ENCODE measurements at places on chromosomes 6 and 20.

GRCh38 chr6:135932651-135933050, 81.2 kb downstream of the PDE7B start:
- no peak for DNase-seq

DNA sequence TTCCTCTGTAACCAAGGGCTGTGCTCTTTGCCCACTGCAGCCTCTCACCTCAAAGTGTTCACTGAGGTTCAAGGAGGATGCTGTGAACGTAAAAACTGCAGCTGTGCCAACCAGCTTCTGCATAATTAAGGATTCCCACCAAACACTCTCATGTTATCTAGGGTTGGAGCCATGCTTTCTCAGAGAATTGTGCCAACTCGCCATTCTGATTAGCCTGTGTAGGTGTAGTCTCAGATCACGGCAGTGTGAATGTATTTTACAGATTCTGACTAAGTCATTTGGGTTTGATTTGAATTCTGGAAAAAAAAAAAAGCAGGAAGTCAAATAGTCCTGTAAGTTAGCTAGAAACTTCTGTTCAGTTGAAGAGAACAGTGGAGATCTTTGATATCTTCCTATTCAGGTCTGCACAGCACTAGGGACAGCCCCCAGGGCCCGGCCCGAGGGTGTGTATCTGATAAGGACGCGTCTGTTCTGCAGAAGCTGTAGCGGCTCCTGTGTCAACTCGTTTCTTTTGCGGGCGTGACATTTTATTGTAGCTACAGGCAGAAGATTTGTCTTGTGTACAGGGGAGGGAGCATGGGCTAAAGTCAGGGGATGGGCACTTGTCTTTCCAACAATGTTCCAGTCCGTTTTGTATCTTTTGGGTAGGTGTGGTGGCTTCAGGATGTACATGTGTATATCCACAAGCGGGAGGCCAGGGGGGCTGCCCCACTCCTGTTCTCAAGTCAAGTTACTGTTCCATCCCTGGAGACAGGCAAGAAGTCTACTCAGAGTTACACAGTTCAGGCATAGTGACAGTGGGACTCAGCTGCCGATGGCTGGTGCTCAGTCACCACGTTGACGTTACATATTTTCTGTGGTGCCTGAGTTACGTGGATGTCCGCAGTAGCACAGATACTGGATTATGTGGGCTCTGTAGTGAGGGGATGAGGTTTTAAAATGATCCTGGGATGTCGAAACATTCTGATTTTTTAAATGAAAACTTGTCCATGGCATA, 12.4 kb downstream of the IRF4 start:
- DNase-seq = no peak

- DNase-seq = peak; percentile 35
Measured at GRCh38 chr6:36963451-36964290, 9.1 kb downstream of the PI16 start.

DNA sequence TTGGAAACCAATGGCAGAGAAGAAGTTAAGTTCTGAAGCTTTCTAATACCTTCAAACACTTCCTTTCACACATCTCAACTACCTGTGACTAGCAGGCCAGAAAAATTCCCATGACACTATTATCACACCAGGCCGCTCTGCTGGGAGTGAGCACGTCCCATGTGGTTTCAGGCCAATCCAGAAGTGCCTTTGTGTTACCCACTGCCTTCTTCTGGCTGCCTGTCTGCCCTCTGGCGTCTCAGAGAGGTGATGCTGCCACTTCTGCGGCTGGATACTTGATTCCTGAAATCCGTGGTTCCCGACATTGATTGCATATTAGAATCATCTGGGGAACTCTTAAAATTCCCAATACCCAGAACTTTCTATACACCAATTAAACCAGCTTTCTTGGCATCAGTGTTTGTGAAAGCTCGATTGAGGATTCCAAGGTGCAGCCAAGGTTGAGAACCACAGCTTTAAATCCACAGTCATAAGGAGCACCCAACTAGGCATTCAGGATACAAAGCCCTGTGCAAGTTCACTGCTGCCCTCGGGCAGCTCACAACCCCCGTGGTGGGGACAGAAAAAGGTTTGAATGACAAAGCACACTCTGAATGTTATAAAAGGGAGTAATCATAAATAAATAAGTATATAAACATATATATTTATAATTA, 65.6 kb downstream of the STMND1 start:
- DNase-seq = peak; percentile 80
